COR-L47 (cell line): ENCODE measurements at places on chromosomes 6 and 20.

GRCh38 chr20:44683263-44684046, 31.7 kb upstream of the CCN5 start:
- DNase-seq: peak; percentile 40

- no peak for DNase-seq
Measured at GRCh38 chr6:28401172-28401571, 1.6 kb upstream of the ZSCAN12 start.

- no peak for DNase-seq
Measured at GRCh38 chr20:3699037-3699436, 13.4 kb downstream of the SIGLEC1 start.

- no peak for DNase-seq
Measured at GRCh38 chr6:88157106-88157505, 9.0 kb downstream of the CNR1 start.

GRCh38 chr6:5677219-5678000, 329.3 kb downstream of the NRN1 start:
- DNase-seq: no peak

DNA sequence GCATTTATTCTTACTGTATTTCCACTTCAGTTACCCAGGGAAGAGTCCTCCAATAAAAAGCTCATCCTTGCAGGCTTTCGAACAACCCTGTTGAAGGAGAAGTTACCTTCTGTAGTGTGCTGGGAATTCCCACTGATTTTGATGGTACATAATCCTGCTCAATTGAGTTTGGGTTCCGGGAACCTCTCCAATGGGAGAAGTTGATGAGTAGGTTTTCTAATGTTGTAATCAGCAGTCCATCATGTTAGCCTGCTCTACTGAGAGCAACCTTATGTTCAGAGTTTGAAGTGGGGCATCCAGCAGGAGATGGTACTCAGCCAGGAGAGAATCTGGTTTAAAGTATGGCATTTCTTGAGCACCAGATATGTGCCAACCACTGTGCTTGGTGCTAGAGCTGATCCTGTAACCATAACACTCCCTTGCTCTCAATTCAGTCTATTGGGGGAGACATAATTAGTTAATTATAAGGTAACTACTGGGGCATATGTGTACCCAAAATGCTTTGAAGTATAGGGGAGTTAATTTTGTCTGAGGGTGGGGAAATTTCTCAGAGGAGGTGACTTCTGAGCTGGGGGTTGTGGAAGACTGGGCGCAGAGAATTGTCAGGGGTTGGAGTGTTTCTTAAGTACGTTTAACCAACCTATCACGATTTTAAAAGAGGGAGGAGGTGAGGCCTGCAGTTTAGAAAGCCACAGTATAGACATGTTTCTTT, 2.1 kb downstream of the TOP1 start:
- DNase-seq: no peak

DNA sequence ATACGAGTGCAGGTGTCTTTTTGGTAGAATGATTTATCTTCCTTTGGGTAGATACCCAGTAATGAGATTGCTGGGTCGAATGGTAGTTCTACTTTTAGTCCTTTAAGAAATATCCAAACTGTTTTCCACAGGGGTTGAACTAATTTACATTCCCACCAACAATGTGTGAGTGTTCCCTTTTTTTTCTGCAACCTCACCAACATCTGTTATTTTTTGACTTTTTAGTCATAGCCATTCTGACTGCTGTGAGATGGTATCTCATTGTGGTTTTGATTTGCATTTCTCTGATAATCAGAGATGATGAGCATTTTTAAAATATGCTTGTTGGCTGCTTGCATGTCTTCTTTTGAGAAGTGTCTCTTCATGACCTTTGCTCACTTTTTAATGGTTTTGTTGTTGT, 1.9 kb upstream of the ZNF831 start:
- no peak for DNase-seq

GRCh38 chr20:47257771-47258170, 98.7 kb downstream of the ZMYND8 start:
- no peak for DNase-seq

GRCh38 chr20:48877304-48877703, 44.2 kb upstream of the ARFGEF2 start:
- DNase-seq: peak; percentile 13

- no peak for DNase-seq
Measured at GRCh38 chr20:47370214-47370613, 13.7 kb upstream of the ZMYND8 start.

GRCh38 chr6:137904822-137905617, 38.0 kb downstream of the TNFAIP3 start:
- DNase-seq: no peak

GRCh38 chr6:109389650-109390274, 7.5 kb upstream of the CD164 start:
- DNase-seq: no peak

DNA sequence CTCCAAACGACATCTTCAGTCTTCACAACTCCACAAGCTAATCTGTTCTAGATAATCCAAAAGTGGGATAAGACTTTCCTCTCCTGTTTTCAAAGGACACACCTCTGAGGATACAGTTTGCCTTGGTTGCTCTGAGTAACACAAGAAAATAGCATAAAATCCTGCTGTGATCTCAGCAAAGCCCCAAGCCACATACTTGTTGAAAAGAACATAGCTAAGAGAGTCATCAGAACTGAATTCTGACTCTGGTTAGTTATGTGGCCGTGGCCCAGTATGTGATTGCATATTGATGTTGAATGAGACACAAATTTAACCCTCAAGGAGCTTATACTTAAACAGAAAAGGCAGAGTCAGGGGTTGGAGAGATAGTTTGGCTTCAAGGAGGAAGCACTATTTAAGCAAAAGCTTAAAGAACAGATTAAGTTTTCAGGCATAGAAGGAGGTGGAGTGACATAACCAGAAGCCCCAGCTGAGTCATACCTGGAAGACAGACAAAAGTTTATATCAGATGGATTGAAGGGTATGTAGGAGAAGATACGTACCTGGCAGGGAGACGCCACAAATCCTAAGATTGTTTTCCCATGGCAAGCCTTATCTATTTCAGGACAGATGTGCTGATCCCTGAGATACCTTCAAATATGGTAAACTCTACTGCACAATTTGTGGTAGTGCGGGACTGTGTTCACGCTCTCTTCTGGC, 41.2 kb downstream of the OPN5 start:
- no peak for DNase-seq

DNA sequence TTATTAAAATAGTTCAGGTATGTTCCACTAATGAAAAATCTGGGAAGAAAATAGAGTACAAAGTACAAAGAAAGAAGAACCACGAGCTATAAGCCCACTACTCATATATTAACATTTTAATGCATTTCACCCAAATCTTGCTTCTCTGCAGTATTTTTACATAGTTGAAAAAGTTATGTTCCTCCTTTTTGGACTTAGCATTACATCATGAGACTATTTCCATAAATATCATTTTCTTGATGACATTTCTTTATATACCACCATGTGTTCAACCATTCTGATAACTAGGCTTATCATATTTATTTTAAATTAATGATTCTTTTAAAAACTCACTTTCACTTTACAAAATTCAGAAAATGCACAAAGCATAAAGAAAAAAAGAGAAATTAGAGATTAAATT, 3.0 kb downstream of the IPCEF1 start:
- DNase-seq: no peak

DNA sequence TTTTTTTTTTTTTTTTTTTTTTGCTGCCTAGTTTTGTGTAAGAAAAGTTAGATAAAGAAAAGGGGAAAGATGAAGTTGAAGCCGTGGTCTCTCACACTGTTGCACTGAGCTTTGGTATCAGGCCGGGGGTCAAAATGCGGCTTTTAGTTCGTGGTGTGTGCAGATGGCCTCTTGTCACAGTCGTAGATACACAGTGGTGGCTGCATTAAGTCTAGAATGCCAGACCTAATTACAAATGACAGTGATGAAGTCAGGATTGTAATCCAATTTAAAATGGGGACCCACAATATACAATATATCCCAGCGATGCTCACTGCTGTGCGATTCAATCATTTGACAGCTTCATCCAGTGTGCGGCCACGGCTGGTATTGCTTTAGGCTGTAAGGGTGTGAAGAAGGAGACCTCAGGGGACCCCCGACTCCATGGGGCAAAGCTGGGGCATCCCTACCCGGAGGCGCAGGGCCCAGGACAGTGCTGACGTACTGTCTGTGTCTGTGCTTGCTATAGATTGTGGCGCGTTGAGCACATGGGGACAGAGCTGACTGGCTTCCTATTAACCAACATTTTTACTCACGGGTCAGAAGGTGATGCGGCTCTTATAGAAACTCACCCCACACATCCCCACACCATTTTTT, 210.0 kb upstream of the SOX4 start:
- no peak for DNase-seq

DNA sequence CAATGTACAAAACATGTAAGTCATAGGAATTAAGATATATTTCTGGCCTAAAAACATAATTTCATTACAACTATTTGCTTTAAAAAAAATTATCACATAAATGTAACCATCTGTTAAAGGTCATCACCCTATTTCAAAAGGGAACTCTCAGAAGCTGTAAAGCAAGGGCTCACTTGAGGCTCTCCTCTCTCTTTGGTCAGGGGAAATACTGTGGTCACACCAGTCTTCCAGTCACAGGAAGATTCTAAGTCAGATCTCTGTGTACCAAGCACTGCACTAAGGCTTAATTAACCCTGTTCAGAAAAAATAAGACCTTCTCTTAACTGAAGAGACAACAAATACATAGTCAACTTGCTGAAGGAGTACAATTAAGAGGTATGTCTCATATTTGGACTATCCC, 75.6 kb downstream of the MMS22L start:
- DNase-seq: no peak

- DNase-seq: no peak
Measured at GRCh38 chr20:38833857-38834164, 28.3 kb downstream of the PPP1R16B start.

DNA sequence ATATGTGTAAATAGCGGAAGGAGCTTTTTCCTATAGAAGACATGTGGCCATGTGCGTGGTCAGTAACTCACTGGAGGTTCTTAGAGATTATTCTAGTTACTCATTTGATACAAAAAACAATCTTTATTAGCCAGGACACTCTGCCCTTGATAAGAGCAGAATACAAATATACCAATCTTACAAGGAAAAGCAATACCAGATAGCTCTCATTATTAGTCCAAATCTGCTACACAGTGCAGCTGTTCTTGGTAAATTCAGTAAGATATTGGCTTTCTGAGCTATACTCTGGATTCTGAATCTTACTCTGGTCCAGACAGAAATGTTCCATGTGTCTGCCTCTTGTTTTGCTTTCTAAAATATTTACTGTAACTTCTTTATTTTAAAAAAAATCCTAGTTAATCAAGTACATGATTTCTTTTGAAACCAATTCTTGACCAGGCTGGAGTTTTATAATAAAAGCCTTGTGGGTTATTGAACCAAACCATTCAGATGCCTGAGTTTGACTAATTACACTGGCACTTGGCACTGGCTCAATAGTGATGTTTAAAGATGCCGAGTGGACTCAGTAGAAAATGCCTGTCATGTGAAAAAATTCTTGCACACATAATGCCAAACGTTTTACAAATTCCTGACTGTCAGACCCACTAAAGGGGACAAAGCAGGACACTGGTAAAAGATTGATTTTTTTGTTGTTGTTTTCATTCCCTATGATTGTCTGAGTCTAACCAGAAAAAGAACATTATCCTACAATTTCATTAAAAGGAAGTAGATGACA, 242.8 kb upstream of the TCF21 start:
- DNase-seq: no peak

- DNase-seq: no peak
Measured at GRCh38 chr6:33677143-33677660, 34.3 kb downstream of the UQCC2 start.

DNA sequence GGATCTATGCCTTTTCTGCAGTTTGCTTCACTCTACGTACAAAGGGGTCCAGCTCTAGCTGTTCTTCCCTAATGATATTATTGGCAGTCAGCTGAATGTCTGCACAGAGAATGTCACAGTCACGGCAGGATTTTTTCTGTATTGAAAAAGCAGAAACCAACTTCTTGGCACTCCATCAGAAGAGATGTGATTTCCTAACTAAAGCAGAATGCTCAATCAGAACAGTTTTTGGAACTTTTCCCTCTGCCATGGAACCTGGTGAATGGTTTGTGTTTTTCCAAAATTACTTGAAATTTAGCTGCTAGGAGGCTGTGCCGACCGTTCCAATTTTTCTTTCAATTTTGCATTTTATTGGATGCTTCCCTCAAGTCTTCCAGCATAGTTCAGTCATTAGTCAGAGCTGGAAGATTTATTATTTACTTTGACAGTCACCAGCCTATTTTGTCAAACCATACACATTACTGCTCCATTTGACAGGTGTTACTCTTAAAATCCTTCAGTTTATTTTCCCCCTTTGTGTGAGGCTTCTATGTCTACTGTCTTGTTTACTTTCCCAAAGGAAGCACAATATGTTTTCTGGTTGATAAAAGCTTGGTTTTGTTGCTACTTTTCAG, 259.6 kb upstream of the EPHA7 start:
- peak; percentile 10 for DNase-seq

GRCh38 chr20:9660236-9660868, 146.0 kb downstream of the LAMP5 start:
- no peak for DNase-seq

DNA sequence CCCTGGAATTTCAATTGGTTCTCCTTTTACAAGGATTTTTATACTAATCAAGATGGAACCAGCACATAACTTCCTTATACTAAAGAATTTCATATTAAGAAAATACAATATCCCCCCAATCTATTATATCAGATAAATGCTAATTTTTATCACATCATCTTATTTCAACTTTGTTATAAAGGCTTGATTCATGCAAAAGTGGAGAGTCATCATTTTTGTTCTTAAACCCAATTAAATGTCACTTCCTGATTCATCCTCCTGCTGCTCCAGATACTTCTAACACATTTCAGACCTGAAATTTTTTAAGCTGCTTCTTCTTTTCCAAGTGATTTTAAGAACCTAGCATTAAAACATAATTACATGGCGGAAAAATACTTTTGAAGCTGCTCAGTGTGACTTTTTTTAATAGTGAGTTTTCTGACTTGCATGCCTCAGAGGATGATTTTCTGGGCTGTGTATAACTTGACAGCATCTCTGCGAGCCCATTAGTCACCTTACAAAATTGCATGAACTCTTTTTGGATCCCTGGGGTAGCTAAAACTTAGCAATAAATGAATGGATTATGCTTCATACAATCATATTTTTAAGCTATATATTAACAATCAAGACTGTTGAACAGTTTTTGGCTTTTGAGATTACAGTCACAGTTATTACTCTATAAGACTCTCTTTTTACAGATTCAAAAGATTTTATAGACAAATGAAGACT, 134.1 kb downstream of the ELOVL4 start:
- DNase-seq: no peak

DNA sequence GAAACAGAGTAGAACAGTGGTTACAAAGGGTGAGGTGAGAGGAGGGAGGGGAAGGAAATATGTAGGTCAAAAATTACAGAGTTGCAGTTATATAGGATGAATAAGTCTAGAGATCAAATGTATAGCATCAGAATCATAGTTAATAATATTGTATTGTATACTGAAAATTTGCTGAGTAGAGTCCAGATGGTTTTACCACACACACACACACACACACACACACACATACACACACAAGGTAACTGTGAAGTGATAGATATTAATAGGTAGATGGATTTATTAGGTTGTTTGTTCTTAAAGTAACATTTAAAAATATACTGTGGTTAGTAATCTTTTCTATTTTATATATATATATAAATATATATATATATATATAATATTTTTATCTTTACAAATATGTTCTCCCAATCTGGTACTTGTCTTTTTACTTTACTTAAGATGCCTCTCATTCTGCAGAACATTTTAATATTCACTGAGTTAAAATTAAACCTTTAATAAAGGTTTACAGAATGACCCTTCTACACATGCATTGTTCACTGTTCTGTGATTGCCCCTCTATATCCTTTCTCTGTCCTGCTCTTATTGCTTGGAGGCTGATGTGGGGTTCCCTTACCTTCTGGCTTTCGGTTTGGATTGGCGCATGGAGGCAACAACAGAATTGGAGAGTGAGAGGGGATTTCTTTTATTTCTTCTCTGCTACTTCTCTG, 408 bp downstream of the PTCHD4 start:
- DNase-seq: no peak
